ENCODE measurements at places on chromosomes 1 and 21. TPM values are rescaled to one million over a fixed set of nuclear protein-coding genes. Genes with fewer than 3 reads are reported as not detected.

Gene SPRR2E
- total RNA-seq: not detected

DNA sequence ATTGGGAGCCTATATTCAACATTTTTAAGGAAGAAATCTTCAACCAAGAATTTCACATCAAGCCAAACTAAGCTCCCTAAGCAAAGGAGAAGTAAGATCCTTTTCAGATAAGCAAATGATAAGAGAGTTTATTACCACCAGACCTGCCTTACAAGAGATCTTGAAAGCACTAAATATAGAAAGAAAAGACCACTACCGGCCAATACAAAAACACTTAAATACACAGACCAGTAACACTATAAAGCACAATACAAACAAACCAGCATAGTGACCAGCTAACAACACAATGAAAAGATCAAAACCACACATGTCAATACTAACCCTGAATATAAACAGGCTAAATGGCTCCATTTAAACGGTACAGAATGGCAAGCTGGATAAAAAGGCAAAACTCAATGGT, 165.4 kb downstream of the MRPL39 start:
- DNase-seq: no peak

DNA sequence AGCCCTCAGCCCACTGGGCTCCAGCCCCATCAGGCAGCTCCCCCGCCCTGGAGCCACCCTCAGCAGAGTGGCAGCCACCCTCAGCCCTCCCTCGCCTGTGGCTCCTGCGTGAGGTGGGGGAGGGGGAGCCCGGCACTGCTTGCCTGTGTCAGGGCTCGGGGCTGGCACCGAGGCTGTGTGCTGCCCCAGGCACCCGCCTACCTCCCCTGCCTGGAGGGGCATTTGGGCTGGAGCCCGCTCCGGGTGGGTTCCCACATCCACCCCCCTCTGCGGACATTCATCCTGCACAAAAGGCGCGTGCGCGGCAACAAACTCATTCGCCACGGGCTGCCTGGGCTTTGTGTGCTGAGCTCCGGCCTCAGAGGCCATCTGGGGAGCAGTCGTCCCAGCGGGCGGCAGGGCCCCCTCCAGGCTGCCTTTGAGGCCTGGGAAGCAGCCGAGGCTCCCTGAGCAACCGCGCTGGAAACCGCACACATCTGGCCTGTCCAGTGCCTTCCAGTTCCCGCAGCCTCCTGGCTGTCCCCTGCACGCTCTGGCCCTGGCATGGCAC, 12.6 kb upstream of the TNFRSF14 start:
- DNase-seq: no peak

DNA sequence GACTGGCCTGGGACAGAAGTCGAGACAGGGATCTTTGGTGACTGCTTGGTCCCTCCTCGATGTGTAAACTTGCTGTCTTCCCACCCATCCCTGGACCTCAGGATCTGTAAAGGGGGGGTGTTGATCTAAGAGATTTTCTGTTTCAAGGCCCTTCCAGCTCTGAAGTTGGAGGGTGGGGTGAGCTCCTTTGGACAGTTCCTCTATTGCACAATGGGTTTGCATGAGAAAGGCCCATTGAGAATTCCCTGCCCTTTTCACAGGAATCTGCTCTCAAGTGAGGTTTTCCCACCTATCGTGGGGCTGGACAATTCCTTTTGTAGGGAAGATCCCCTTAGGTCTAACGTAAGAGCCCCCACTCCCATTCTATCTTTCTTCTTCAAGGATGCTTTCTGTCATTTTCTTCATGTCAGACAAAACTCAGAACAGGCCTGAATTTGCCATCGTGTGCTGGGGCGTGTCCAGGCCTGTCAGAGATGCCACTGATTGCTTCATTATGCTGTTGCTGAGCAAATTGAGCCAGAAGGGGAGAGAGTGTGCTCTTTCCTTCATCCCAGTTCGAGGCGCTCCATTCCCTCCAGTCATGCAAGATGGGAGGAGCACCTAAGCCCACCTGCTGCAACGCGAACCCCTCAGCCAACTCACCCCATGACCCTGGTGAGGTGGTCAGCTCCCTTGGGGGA, 149.9 kb upstream of the IGSF21 start:
- DNase-seq: no peak

Gene OR2W3
- total RNA-seq: not detected

GRCh38 chr1:84698151-84699110, 8.2 kb upstream of the SSX2IP start:
- DNase-seq: no peak

Gene FYB2
- total RNA-seq: 4.0 TPM

Gene MTFR1L
- 66.9 TPM for total RNA-seq

Gene SLC45A1
- total RNA-seq: 3.3 TPM

DNA sequence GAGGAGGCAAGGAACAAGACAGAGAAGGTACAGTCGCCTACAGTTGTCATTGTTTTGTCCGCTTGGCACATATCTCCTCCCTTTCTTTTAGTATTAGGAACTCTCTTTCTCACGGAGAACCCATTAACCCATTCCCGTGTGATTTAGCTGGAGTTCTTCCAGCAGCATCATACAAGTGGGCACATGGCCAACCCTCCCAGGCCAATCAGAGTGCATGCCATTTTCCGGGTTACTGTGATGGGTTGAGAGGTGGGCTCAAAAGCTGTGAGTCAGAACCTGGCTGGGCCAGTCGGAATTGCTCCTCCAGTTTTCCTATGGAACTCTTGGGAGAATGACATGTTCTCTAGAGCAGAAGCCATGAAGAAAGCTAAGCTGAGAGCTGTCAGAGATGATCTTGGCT, 83.1 kb upstream of the SOD1 start:
- DNase-seq: no peak

DNA sequence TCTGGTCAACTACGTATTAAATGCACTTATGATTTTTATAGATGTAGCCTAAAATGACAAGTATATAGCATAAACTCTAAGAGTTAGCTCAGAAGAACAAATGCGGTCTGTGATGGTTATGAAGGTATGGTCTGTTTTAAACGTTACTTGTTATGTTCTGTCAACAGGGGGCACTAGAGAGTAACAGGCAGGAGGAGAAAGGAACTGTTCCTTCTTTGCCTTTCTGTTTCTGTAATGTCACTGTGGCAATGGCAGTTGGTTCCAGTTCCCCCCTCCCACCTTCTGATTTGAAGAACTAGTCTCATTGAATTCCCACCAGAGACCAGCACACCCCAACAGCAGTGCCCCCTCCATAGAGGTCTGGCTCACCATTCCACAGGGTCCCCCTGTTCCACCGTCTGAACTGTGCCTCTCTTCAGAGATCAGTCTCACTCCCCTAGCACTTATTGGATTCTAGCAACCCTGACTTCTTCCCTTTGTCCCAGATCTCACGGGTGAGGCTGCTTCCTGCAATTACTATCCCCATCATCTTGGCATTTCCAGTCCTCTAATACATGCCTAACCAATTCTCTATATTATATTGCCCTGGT, 14.0 kb downstream of the KRTAP24-1 start:
- DNase-seq: no peak

GRCh38 chr1:169527001-169527400, 41.3 kb upstream of the SLC19A2 start:
- DNase-seq: no peak

Gene AK5
- total RNA-seq: 1.9 TPM

- peak; percentile 63 for DNase-seq
These were observed at the start of gene IGSF3 for GRCh38 chr1:116667575-116668105. Gene IGSF3, minus strand, starts transcription at chr1:116667733. Its CDS starts 1,407 bp downstream, at chr1:116666326.

Gene PPFIA4
- 2.4 TPM for total RNA-seq

DNA sequence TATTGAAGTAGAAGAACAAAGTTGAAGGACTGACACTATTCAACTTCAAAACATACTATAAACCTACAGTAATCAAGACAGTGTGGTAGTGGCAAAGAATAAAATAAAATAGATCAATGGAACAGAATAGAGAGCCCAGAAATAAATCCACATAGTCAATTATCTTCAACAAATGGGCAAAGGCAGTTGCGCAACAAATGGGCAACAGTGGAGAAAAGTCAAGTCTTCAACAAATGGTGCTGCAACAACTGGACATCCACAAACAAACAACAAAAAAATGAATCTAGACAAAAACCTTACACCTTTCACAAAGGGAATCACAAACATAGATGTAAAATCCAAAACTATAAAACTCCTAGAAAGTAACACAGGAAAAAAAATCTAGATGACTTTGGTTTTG, 38.4 kb downstream of the MIXL1 start:
- no peak for DNase-seq

DNA sequence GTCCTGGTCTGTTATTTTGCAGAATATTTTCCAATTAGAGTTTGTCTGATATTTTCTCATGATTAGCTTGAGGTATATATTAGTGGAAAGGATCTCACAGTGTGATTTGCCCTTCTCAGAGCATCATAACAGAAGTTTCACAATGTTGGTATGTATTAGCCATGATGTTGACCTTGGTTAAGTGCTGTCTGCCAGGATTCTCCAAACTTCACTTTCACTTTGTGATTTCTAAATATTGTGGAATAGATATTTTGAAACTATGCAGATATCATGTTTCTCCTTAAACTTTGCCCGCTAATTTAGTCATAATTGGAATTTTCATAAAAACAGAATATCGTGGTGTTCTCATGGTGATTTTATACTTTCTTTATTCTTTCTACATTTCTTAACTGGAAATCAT, 98.0 kb upstream of the DEPDC1 start:
- DNase-seq: no peak

DNA sequence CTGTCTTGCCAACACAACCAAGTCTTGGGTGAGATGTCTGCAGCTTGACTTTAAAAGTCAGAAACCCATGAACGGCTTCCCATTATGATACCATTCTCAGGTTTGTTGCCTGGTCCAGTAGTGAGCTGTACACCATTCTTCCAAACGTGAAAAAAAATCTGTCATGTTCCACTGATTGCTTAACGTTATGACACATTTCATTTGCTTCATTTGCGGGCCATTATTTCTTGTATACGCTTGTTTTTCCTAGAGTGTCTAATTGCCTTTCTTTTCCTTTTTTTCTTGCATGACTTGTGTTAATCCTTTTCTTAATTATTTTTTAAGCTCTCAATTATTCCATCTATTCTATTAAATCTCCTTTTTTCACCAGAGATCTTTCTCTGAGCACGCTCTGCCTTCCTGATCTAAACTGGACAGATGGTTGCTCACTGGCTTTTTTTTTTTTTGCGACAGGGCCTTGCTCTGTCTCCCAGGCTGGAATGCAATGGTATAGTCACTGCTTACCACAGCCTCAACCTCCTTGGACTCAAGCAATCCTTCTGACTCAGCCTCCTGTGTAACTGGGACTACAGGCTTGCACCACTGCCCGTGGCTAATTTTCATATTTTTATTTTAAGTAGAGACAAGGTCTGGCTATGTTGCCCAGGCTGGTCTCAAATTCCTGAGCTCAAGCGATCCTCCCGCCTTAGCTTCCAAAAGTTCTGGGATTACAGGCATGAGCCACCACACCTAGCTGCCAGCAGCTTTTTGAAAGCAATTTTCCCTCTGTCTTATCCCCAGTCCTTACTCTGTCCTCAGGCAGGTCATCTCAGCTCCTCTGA, 31.7 kb upstream of the CAMTA1 start:
- no peak for DNase-seq

Measured in ureter (tissue), 1 donor.